ENCODE measurements at places on chromosomes 13 and 19. TPM values are rescaled to one million over a fixed set of nuclear protein-coding genes. Genes with fewer than 3 reads are reported as not detected.

ZNF571 gene
- total RNA-seq: 1.0 TPM

UNC13A gene
- total RNA-seq: 1.00 TPM

DNAAF3 gene
- total RNA-seq: 8.6 TPM

FXYD1 gene
- not detected for total RNA-seq

FXYD7 gene
- not detected for total RNA-seq

LILRA1 gene
- total RNA-seq: not detected

CXCL17 gene
- total RNA-seq: not detected

FCER2 gene
- total RNA-seq: not detected

CLEC4M gene
- total RNA-seq: not detected

CASP14 gene
- not detected for total RNA-seq

ZNF681 gene
- not detected for total RNA-seq

DDX39A gene
- 128 TPM for total RNA-seq

PROZ gene
- total RNA-seq: not detected

F10 gene
- total RNA-seq: not detected

ZNF497 gene
- total RNA-seq: 1.5 TPM

ZNF773 gene
- 5.2 TPM for total RNA-seq
